Stimulated activated CD4-positive, alpha-beta T cell treated with anti-CD3 and anti-CD28 coated beads, Interleukin-4, amount 100 ng/mL, for 4 hours (primary cell): ENCODE measurements at places on chromosomes 7 and 10.

- no peak for DNase-seq
Observed at GRCh38 chr10:113052076-113052830, 102.2 kb downstream of the TCF7L2 start.

- DNase-seq: no peak
Observed at GRCh38 chr10:119466655-119467054, 75.9 kb downstream of the RGS10 start.

GRCh38 chr7:143367972-143368371, 5.5 kb upstream of the FAM131B start:
- no peak for DNase-seq

GRCh38 chr7:30799206-30799975, 28.2 kb downstream of the MINDY4 start:
- DNase-seq: no peak

- no peak for DNase-seq
Observed at GRCh38 chr7:43612599-43613589, 30.0 kb downstream of the STK17A start.

DNA sequence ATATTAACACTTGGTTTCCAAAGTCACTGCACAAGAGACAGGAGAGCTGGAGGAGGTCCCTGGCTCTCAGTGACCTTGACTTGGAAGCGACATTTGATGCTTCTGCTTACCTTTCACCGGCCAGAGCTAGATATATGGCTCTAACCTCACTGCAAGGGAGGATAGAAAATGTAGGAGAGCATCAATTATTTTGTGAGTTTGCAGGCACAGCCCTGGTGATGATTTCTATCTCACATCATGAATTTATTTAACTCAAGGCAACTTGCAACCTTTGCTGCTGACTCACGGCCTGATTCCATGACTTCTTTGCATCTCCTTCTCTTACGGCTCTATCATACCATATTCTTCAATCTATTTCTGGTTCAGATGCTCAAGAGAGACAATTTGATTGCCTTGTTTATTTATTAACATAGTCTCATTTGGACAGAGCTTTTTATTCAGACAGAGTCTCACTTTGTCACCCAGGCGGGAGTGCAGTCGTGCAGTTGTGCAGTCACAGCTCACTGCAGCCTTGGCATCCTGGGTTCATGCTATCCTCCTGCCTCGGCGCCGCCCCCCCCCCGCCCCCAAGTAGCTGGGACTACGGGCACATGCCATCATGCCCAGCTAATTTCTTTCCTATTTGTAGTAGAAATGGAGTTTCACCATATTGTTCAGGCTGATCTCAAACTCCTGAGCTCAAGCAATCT, 196.0 kb downstream of the REEP3 start:
- DNase-seq: no peak

DNA sequence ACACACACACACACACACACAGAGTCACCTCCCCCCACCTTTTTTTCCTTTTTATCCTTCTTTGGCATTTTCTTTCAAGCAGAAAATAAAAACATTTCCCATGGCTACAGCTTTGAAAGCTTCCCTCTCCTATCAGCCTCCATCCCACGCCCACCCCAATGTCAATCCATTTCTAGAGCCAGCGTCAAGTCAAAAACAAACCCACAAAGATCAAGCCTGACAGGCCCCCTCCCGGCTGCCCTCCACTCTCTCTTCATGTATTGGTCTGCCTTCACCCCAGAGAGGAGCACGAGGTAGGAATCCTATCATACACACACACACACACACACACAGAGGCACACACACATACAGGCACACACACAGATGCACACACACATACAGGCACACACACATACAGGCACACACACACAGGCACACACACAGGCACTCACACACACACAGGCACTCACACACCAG, 8.0 kb upstream of the TNRC18 start:
- DNase-seq: no peak

GRCh38 chr7:78017591-78018100, 219.1 kb downstream of the PHTF2 start:
- DNase-seq: no peak

- DNase-seq: no peak
Observed at GRCh38 chr7:132545756-132546155, 30.5 kb downstream of the PLXNA4 start.

DNA sequence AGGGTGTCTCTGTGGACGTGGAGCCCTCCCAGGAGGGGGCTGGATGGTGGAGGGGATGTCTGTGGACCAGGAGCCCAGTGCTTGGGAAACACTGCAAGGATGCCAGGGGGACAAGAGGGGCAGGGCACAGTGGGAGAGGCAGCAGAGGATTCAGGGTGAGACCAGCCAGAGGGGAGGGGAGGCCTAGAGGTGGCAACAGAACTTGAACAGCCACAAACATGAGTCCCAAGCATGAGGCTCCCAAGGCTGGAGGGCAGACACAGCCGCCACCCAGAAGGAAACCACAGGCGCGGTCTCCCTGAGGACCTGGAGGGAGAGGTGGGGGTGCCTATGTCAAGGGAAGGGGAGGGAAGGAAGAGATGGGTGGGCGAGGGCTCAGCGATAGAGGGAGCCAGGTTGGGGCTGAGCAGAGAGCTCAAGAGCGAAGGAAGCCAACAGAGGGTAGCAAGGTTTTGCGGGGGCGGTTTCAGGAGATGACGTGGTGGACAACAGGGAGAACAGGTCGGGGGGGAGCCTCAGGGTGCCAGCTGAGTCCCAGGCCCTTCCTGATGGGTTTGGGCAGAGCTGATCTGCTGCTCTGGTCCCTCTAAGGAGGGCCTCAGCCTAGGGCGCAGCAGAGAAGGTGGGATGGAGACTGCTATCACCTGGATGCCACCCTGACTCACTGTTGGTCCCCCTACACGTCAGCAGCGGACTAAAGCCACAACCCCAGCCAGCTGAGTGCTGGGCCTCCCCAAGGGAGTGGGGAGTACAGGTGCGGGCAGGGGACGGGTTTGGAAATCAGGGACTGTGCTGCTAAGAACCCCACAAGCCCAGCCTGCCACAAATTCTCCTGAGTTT, 6.7 kb upstream of the PILRA start:
- DNase-seq: no peak

GRCh38 chr10:131771634-131772358, 129.0 kb upstream of the PPP2R2D start:
- no peak for DNase-seq

DNA sequence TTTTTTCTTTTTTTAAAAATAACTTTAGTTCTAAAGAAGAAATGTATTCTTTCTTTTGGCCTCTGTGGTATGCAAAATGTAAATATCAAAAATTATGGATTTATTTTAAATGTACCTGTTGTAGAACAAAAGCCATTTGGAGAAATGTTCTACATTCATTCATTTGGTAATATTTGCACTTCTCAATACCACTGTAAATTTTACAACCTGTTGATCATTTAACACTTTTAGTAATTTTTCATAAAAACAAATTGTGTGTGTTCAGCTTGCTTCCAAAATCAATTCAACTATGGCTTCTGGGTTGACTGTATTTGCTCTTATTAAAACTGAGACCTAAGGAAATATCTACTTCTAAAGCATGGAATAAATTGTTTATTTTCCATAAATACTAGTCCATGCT, 2.3 kb upstream of the IGF2BP3 start:
- no peak for DNase-seq

GRCh38 chr7:5456409-5456808, 32.8 kb upstream of the TNRC18 start:
- DNase-seq: no peak

GRCh38 chr7:28854750-28855074, 103.4 kb downstream of the TRIL start:
- no peak for DNase-seq

DNA sequence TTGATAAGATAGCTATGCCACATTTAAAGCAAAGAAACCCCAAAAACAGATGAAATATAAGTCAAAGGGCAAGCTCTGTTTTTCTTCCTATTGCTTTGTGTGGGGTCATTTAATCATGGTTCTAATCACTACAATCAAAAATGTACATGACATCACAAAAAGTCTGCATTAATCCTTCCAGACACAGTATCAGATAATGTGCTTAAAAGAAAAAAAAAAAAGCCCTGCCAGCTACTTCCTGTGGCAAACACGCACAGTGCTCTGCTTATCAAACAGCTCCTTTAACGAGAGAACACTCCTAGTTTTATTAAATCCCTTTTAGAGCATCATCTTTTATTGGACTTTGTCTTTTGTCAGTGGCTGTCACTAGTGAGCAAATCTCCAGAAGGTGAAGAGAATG, 1005.8 kb downstream of the GATA3 start:
- no peak for DNase-seq

DNA sequence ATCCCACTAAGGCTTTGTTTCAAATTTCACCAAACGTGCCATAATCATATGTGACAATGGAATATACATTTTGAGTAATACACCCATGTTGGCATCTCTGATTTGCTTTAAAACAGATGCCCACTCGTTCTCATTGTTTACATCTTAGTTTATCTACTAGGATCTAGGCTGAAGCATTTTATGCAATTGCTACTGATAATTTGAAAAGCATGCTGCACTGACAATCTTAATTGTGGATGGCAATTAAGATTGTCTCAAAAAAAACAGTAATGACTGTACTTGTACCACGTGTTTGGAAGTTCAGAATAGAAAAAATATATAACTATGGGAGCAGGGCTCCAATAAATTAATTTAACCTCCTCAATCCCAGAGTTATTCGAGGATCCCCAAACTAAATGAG, 136.8 kb downstream of the CRPPA start:
- no peak for DNase-seq

DNA sequence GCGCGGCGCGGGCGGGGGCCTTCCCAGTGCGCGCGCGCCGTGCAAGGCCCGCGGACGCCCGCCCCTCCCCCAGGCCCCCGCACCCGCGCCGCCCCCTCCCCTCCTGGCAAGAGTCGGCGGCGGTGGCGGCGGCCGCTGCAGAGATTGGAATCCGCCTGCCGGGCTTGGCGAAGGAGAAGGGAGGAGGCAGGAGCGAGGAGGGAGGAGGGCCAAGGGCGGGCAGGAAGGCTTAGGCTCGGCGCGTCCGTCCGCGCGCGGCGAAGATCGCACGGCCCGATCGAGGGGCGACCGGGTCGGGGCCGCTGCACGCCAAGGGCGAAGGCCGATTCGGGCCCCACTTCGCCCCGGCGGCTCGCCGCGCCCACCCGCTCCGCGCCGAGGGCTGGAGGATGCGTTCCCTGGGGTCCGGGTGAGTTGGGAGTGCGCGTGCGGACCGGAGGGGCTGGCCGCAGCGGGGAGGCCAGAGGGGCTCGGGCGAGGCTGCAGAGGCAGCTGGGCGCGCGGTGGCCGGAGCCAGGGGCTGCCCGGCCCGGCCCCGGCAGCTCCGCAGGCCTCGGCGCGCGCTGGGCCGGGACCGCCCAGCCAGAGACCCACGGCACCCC, at the start of gene BMPR1A:
Gene BMPR1A, plus strand, starts transcription at position 109 of the 602 bp plus-strand sequence. CDS start 119,400 bp downstream, outside the sequence.
- no peak for DNase-seq

- DNase-seq: no peak
Observed at GRCh38 chr7:148754912-148755311, 56.2 kb downstream of the CUL1 start.

- DNase-seq: no peak
Observed at GRCh38 chr10:11876805-11877590, 53.8 kb downstream of the PROSER2 start.

- DNase-seq: no peak
Observed at GRCh38 chr10:72367301-72367960, 12.7 kb upstream of the DNAJB12 start.

GRCh38 chr7:151488096-151488495, 31.6 kb downstream of the RHEB start:
- no peak for DNase-seq

DNA sequence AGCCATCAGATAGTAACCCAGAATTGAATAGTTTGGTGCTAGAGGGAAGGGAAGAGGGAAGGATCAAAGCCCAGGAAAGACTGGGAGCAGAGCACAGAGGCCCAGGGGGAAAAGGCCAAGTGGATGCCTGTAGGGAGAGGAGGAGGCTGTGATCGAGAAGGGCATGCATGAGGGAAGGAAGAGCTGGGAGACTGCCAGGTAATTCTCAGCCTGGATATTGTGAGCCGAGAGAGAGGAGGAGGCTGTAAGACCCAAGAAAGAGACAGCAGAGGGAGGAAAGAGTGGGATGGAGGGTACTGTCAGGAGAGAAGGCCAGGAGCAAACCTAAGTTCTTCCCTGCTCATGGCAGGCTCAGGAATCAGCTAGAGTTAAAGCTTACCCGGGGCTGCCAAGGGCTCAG, 178.2 kb downstream of the CCDC3 start:
- no peak for DNase-seq

- no peak for DNase-seq
Observed at GRCh38 chr7:157073335-157073734, 62.9 kb upstream of the MNX1 start.

DNA sequence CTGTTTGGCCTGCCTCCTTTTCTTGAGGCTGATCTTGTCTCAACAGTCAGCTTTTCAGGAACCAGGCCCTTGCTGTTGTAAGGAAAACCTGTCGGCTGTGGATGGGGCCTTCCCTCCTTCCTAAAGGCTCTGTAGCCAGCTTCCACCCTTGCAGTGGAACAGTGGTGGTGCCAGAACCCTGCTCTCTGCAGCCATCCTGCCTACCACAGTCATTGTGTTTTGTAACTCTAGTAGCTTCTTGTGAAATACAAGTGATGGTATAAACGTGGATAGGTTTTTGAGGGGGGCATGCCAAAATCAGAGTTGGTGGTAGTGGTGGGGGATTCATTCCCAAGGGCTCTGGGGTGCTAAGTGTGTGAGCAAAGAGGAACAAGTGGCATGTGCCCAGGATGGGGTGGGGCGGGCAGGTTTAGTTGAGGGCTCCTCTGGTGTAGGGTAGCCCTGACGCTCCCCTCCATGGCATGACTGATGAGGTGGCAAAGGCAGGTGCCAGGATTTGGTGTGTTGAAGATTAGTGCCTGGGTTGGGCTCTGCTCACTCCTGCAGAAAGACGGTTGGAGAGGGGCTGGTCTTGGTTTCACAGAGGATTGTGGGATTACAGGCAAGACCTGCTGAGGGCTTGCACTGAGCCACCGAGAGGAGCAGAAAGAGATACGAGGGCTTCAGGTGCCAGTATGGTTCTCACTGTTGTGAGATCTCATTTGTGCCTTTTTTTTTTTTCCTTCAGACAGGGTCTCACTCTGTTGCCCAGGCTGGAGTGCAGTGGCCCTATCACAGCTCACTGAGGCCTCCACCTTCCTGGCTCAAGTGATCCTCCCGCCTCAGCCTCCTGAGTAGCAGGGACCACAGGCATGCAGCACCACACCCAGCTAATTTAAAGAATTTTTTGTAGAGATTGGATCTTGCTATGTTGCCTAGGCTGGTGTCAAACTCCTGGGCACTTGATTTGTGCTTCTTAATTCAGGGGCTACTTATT, 7.4 kb downstream of the TSPAN14 start:
- no peak for DNase-seq

GRCh38 chr10:132482090-132482800, 55.3 kb upstream of the INPP5A start:
- no peak for DNase-seq

DNA sequence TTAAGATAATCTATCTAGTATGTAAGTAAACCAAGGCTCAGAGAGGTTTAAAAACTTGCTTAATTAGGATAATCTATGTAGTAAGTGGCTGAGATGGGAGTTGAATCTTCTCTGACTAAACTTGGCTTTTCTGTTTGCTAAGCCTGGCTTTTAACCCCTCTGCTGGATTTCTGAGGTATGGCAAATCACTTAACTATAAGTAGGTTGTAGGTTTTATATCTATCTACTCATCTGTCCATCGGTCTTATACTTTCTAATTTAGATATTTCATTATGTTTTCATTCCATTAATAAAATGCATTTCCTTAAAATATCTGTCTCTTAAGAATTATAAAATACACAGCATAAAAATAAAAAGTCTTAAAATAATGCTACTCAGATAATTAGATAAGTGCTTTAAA, 59.4 kb downstream of the ST7 start:
- no peak for DNase-seq

- DNase-seq: no peak
Observed at GRCh38 chr10:8301831-8302230, 247.3 kb downstream of the GATA3 start.
